ENCODE measurements at places on chromosomes 11 and 22. TPM values are rescaled to one million over a fixed set of nuclear protein-coding genes. Genes with fewer than 3 reads are reported as not detected.
A peak's percentile ranks its signal among the peaks of the same experiment; 100 is the strongest.

Gene UBQLNL
- 0.32 TPM for total RNA-seq

Gene GNG3
- total RNA-seq = not detected

Gene LARGE1
- total RNA-seq = 12.8 TPM

Gene GRM5
- total RNA-seq = not detected

Gene TSGA10IP
- not detected for total RNA-seq

GRCh38 chr11:11569936-11570491 is 51.8 kb downstream of the GALNT18 start:
- no peaks in the 10 kb centered on the region for H3K27me3 ChIP-seq
- DNase-seq = peak; percentile 50
- H3K4me3 ChIP-seq = no peak overlapping the region
- no peaks in the 10 kb centered on the region for H3K36me3 ChIP-seq
- H3K4me1 ChIP-seq = no peaks in the 10 kb centered on the region
- H3K27ac ChIP-seq = no peak overlapping the region

GRCh38 chr11:39011797-39012196 is 2413.8 kb upstream of the RAG2 start:
- H3K4me3 ChIP-seq = no peak overlapping the region
- H3K27me3 ChIP-seq = no peaks in the 10 kb centered on the region
- no peaks in the 10 kb centered on the region for H3K4me1 ChIP-seq
- H3K27ac ChIP-seq = no peak overlapping the region
- no peak for DNase-seq
- no peaks in the 10 kb centered on the region for H3K36me3 ChIP-seq

DNA sequence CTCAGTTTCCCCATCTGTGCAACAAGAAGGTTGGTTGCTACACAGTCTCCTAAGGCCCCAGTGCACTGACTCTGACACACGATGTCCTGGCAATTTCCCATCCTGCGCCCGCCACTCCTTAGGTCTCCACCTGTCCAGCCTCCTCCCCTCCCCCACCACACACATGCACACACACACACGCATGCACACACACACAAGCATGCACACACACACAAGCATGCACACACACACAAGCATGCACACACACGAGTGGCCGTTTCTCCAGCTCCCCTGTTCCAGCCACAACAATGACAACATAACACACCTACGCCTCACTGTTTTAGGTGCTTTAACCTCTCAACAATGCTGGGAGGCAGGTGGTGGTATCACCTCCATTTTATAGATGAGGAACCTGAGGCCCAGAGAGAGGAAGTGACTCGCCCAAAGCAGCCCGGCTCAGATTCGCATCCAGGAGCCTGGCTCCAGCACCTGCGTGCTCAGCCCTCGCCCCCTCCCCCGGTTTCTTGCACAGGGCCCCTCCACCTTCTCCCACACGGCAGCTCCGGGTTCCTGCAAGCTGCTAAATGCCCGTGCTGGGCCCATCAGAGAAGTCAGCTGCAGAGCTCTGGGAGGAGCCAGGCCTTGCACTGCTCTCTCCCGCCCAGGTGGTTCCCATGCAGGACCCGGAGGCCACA is 13.0 kb downstream of the CYTH4 start:
- no peaks in the 10 kb centered on the region for H3K36me3 ChIP-seq
- H3K27me3 ChIP-seq = no peaks in the 10 kb centered on the region
- no peak overlapping the region for H3K27ac ChIP-seq

GRCh38 chr11:117752071-117752470 is 44.9 kb downstream of the DSCAML1 start:
- H3K27me3 ChIP-seq = peaks cover 31% of the 10 kb centered on the region
- H3K4me1 ChIP-seq = no peaks in the 10 kb centered on the region
- no peak for DNase-seq

GRCh38 chr11:126808296-126808695 is 192.3 kb downstream of the KIRREL3 start:
- H3K4me3 ChIP-seq = no peak overlapping the region
- H3K36me3 ChIP-seq = no peaks in the 10 kb centered on the region
- H3K27me3 ChIP-seq = no peaks in the 10 kb centered on the region
- no peaks in the 10 kb centered on the region for H3K4me1 ChIP-seq
- H3K27ac ChIP-seq = no peak overlapping the region

DNA sequence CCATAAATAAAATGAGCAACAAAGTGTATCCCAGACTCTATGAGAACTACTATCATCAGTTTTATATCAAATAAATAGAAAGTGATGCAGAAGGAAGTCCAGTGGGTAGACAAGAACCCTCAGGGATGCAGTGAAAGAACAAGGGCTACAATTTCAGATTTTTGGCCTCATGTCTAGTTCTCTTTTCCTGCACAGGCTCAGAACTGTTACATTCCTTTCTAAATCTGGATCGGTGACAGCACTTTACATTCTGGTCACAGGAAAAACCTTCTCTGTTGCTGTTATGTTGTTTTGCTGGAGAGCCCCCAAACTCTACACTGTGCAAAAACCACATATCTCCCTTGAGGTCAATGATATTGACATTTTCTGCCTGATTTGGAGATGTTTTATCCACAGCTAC is 108.8 kb upstream of the ANO5 start:
- H3K27me3 ChIP-seq = no peaks in the 10 kb centered on the region
- no peak overlapping the region for H3K27ac ChIP-seq
- H3K4me1 ChIP-seq = no peaks in the 10 kb centered on the region
- no peaks in the 10 kb centered on the region for H3K36me3 ChIP-seq
- DNase-seq = no peak

DNA sequence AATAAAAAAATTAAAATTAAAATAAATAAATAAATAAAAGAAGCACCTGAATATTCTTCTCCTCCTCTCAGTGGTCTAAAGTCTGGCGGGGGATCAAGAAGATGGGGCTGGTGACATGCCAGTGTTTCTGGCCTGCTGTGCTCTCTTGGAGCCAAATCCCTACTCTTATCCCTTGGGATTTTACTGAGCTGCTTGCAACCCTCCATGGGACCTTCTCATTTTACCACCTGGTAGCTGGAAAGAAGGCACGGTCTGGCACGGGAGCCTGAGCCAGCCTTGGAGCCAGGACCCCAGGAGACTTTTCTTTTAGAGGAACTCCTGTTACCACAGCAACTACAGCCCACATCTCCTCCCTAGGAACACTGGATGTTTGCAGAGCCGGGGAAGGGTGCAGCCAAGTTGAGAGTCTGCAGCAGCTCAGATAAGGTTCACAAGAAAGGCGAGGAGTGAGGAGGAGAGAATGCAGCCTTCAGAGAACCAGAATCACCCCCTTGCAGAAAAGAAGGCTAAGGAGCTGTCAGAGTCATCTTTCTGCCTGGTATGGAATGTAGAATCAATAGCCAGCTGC is 21.4 kb downstream of the CD6 start:
- no peaks in the 10 kb centered on the region for H3K36me3 ChIP-seq
- no peaks in the 10 kb centered on the region for H3K4me1 ChIP-seq
- H3K4me3 ChIP-seq = no peak overlapping the region
- no peak for DNase-seq
- H3K27ac ChIP-seq = no peak overlapping the region

GRCh38 chr11:32706985-32707741 is 87.3 kb downstream of the CCDC73 start:
- H3K4me3 ChIP-seq = no peak overlapping the region
- no peak overlapping the region for H3K27ac ChIP-seq
- peak; percentile 85 for DNase-seq
- peaks cover 7% of the 10 kb centered on the region for H3K4me1 ChIP-seq

GRCh38 chr11:87061766-87062165 is 24.0 kb downstream of the TMEM135 start:
- no peak overlapping the region for H3K27ac ChIP-seq
- no peak overlapping the region for H3K4me3 ChIP-seq
- no peaks in the 10 kb centered on the region for H3K4me1 ChIP-seq
- H3K27me3 ChIP-seq = no peaks in the 10 kb centered on the region
- no peaks in the 10 kb centered on the region for H3K36me3 ChIP-seq

GRCh38 chr22:36763576-36763975 is 12.3 kb downstream of the IFT27 start:
- no peaks in the 10 kb centered on the region for H3K36me3 ChIP-seq
- peaks cover 8% of the 10 kb centered on the region for H3K4me1 ChIP-seq
- no peak overlapping the region for H3K27ac ChIP-seq
- DNase-seq = no peak
- no peak overlapping the region for H3K4me3 ChIP-seq

GRCh38 chr11:26849036-26849435 is 127.2 kb upstream of the SLC5A12 start:
- no peak overlapping the region for H3K4me3 ChIP-seq
- no peaks in the 10 kb centered on the region for H3K27me3 ChIP-seq
- no peaks in the 10 kb centered on the region for H3K36me3 ChIP-seq
- H3K27ac ChIP-seq = no peak overlapping the region
- no peak for DNase-seq

- H3K4me3 ChIP-seq = no peak overlapping the region
- no peak overlapping the region for H3K27ac ChIP-seq
- no peaks in the 10 kb centered on the region for H3K4me1 ChIP-seq
- H3K27me3 ChIP-seq = 0 out of 2 replicates have a peak, but pooled peaks cover 5% of the 10 kb centered on the region
- no peaks in the 10 kb centered on the region for H3K36me3 ChIP-seq
- DNase-seq = no peak
Measured at GRCh38 chr11:17389957-17390649, 1.6 kb upstream of the KCNJ11 start.

GRCh38 chr11:64342869-64343745 is 3.1 kb downstream of the CCDC88B start:
- no peak for DNase-seq
- H3K27ac ChIP-seq = no peak overlapping the region
- H3K36me3 ChIP-seq = no peaks in the 10 kb centered on the region
- H3K4me3 ChIP-seq = peak overlapping the region; percentile 64
- no peaks in the 10 kb centered on the region for H3K27me3 ChIP-seq
- no peaks in the 10 kb centered on the region for H3K4me1 ChIP-seq

- DNase-seq = no peak
- no peak overlapping the region for H3K27ac ChIP-seq
- no peak overlapping the region for H3K4me3 ChIP-seq
- no peaks in the 10 kb centered on the region for H3K36me3 ChIP-seq
Measured at GRCh38 chr11:109363682-109364081, 58.3 kb upstream of the C11orf87 start.

DNA sequence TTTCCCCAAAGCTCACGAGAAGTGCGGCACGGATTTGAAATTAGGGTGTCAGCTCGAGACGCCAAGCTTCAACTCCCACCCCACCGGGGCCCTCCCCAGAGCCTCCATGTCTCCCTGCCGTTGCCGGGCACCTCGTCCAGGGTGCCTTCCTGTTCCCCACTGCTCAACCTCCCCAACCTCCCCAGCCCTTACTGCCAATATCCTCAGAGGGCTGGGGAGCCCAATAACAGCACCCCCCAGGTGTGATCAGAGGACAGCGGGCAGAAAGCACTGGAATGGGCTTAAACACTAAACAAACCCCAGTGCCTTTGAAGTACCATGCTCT is 1336.4 kb downstream of the TBC1D22A start:
- H3K27me3 ChIP-seq = no peaks in the 10 kb centered on the region
- H3K4me1 ChIP-seq = no peaks in the 10 kb centered on the region
- H3K27ac ChIP-seq = no peak overlapping the region
- H3K4me3 ChIP-seq = no peak overlapping the region
- no peaks in the 10 kb centered on the region for H3K36me3 ChIP-seq

- H3K4me3 ChIP-seq = peak overlapping the region; percentile 84
- H3K27ac ChIP-seq = 0 out of 2 replicates have a peak overlapping the region, but pooled peaks have one; percentile 58
- no peaks in the 10 kb centered on the region for H3K36me3 ChIP-seq
- peaks cover 11% of the 10 kb centered on the region for H3K4me1 ChIP-seq
- no peak for DNase-seq
- no peaks in the 10 kb centered on the region for H3K27me3 ChIP-seq
Measured at GRCh38 chr22:17157714-17158113, 1.4 kb downstream of the HDHD5 start.

DNA sequence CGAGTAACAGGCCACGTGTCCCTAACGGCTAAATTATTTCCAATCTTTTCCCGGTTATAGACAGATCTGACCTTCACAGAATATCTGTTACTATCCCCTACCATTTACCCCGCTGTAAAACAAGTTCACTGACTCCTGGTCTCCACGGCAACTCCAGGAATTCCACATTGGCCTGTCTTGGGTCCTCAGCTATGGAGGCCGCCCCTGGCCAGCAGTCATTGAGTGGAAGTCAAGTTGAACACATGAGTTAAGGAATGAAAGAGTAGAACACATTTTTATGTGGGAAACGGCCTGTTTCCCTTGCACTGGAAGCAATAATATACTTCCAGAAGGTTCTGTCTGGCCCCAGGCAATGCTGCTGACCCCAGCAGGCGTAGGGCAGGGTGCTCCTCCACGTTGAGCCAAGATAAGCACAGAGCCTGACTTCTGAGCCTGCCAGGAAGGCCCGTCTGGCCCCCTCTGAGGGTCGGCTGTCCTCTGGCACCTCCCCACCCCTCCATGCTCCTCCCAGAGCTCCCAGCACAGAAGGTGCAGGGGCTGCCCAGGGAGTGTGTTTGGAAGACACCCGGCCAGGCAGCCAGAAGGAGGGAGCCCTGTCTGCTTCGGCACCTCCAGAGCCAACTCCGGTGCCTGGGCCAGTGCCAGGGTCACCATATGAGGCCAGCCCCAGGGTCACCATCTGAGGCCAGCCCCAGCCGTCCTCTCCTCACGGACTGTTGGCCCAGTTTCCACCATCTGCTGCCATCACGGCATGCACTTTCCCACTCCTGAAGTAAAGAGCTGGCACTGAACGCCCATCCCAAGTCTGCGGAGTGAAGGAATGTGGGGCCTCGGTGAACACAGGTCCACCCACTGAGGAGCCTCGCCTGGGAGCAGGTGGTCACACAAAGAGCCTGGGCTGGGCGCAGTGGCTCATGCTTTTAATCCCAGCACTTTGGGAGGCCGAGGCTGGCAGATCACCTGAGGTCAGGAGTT is 813.2 kb downstream of the BRD1 start:
- DNase-seq = no peak
- H3K4me1 ChIP-seq = no peaks in the 10 kb centered on the region
- H3K36me3 ChIP-seq = no peaks in the 10 kb centered on the region
- no peak overlapping the region for H3K27ac ChIP-seq
- H3K4me3 ChIP-seq = no peak overlapping the region

GRCh38 chr11:45794169-45794568 is 10.8 kb upstream of the SLC35C1 start:
- H3K36me3 ChIP-seq = no peaks in the 10 kb centered on the region
- no peaks in the 10 kb centered on the region for H3K4me1 ChIP-seq
- peaks cover 12% of the 10 kb centered on the region for H3K27me3 ChIP-seq
- no peak overlapping the region for H3K27ac ChIP-seq
- no peak for DNase-seq
- H3K4me3 ChIP-seq = no peak overlapping the region

DNA sequence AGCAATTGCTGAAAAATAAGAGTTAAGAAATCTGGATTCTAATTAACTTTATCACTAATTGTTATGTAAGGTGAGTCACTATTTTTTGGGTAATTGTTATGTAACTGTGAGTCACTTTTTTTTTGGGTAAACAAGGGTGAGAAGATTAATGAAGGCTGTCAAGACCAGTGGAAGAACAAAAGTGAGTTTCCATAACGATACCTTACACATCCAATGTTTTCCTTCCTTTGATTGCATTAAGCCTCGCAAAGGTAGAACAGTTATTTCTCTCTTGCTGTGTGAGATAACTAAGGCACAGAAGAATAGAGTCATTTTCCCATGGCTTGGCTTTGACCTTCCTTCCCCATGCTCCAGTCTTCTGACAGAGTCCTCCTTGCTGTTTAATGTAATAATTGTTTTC is 374.7 kb downstream of the DDX10 start:
- peaks cover 29% of the 10 kb centered on the region for H3K4me1 ChIP-seq
- H3K27me3 ChIP-seq = no peaks in the 10 kb centered on the region
- no peak overlapping the region for H3K4me3 ChIP-seq

- DNase-seq = peak; percentile 56
- no peak overlapping the region for H3K27ac ChIP-seq
- no peaks in the 10 kb centered on the region for H3K27me3 ChIP-seq
Measured at GRCh38 chr11:58222721-58223120, 6.0 kb downstream of the OR10Q1 start.

- H3K27ac ChIP-seq = no peak overlapping the region
- no peaks in the 10 kb centered on the region for H3K27me3 ChIP-seq
- peak; percentile 89 for DNase-seq
- no peak overlapping the region for H3K4me3 ChIP-seq
- H3K4me1 ChIP-seq = no peaks in the 10 kb centered on the region
- no peaks in the 10 kb centered on the region for H3K36me3 ChIP-seq
Measured at GRCh38 chr11:47393163-47394049, 15.0 kb upstream of the SLC39A13 start.

All from GM23248 (cell line).